Germinal center (tissue), 1 donor: ENCODE measurements at places on chromosomes 12 and 14.

DNA sequence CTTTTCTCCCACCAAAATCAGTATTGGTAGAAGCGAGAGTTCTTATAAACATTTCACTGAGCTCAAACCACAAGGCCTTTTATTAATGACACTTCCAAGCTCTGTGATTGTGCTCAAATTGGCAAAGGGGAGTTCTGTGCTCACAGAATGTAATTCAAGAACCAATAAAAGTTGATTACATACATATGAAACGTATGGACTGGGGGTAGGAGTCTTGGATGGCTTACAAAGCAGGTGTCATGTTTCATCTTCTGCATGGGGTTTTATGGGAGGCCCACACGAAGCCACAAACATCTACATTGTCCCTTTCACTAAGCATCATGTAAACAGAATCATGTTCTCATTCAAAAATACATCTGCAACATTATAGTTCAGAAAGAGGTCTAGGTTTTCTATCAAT is 828.3 kb downstream of the VRK1 start:
- DNase-seq: no peak

GRCh38 chr14:55339770-55340169 is 68.5 kb downstream of the FBXO34 start:
- DNase-seq: no peak

DNA sequence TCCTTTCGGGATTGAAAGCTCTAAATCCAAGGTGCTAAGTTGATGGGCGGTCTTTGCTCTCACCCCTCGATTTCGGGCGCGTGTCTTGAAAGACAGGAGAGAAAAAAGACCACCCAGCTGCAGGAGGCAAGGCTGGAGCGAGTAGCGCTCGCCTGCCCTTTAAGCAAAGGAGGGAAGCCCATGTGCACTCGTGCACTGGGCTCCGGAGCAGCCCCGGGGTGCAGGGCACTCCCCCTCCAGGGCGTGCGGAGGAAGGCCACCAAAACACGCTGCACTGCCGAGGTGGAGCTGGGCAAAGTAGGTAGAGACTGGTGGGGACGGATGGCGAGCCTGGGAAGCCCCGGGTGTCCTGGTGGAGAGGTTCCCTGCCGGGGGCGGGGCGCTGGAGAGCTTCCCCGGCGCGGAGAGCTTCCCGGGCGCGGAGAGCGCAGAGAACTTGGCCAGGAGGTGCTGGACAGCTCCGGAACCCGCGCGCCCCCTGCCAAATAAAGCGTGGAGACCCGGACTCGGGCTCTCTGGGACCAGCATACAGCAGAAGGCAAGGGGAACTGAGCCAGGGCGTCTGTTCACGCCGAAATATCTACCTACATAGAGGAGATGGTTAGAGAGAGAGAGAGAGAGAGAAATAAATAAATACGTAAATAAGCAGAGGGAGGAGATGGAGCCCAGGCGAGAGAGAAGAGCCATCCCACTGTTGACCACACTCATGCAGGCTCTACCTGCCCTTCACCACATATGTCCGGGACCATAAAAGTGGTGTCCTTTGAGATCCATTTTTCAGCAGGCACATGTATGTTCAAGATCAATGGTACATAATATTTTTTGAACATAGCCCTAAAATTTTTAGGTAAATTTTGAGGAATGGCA is 662 bp upstream of the NELL2 start:
- peak; percentile 70 for DNase-seq

- no peak for DNase-seq
Observed at GRCh38 chr12:124621296-124621660, 53.9 kb upstream of the NCOR2 start.

DNA sequence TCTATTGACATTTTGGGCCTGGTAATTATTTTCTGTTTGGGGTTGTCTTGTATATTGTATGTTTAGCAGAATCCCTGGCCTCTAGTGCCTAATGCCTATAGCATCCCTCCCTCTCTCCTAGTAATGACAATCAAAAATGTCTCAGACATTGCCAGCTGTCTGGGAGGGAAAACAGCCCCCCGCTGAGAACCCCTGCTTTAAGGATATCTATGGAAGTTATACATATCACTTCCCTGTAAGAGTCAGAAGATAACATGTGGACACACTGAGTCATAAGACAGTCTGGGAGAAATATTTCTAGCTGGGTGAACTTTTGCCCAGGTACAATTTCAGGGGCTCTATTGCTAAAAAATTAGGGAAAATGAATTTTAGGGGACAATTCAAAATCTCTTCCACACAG is 255.0 kb downstream of the PAWR start:
- no peak for DNase-seq

DNA sequence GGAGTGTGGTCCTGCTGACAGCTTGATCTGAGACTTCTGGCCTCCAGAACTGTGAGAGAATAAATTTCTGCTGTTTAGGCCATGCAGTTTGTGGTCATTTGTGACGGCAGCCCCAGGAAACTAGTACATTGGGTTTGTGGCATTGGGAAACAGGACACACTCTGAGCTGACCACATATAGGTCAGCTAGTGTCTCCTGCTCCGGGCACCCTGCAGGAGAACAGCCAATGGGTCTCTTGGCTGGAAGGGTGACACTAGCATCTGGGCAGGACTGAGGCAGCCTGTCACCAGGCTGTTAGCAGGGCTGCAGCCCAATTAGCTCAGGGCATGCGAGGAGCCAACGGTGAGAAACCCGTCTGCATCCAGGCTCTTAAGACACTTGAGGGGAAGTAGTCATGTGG is 83.2 kb downstream of the PITPNM2 start:
- no peak for DNase-seq

DNA sequence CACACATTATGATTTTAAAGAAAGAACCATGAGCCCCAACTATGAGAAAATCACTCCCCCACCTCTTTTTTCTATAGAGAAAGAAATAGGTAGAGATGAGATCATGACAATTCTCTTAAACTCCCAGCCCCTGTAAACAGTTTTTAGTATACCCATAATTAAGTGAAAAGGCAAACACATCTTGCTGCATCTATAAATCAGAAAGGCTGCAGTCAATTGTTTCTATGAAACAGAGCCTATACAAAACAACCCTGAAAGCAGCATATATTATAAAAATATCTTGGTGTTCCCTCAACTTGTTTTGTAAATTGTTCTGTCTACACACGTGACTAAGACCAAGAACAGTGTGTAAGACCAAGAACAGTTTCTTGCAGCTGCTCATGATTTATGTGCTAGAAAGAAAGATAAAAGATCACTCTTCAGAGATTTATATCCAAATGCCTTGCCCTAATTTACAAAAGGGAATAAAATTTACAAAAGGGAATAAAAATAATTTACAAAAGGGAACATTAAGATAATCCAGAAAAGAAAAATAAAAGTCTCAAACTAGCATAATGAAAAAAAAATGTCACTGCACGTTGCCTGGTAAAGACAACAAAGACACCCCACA is 4.8 kb downstream of the KITLG start:
- no peak for DNase-seq

DNA sequence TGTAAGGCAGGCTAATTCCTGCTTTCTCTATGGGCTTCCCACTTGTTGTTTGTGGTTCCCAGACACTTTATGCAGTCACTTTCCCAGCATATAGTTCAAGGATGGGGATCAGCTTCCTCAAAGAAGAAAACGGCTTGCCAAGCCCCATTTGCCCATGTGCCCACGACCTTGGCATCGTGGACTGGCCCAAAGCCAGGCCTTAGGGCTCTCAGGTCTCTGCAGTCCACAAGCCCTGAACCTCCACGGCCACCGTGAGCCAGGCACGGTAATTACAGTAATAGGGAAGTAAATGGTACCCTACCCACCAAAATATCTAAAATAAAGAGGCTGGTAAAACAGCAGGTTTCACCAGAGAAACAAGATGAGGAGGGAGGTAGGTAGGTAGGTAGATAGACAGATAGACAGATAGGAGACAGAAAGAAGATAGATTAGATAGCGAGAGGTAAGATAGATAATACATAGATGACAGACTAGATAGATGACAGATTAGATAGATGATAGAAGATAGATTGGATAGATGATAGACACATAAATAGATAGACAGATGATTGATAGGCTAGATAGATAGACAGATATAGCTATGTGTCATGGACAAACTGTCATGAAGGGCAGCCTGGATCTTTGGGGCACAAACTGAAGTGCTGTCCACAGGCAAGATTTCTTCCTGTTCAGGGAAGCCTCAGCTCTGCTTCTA is 163.1 kb downstream of the SLC15A4 start:
- DNase-seq: no peak

DNA sequence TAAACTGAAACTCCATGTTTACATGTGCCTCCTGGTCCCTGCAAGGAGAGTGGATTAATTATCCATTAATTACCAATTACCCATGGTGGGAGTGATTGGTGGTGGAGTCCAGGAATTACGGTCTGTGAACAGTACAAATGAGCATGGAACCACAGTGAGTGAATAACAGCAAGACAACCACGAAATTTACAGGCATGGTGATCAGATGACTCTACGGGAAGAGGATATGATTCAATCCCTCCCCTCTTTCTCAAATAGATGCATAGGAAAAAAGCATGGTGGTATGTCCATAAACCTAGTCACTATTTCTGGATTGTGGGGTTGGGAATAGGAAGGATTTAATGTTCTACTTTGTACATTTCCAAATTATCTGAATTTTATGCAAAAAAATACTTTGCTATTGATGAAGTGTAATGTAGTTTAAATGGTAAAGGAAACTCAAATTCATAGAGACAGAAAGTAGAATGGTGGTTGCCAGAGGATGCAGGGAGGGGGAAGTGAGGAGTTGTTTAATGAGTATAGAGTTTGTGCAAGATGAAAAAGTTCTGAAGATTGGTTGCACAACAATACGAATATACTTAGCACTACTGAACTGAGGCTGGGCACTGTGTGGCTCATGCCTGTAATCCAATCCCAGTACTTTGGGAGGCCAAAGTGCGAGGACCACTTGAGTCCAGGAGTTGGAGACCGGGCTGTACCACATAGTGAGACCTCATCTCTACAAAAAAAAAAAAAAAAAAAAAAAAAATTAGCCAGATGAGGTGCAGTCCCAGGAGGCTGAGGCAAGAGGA is 41.2 kb upstream of the C12orf75 start:
- DNase-seq: no peak

GRCh38 chr14:69154779-69155178 is 1.9 kb upstream of the DCAF5 start:
- DNase-seq: peak; percentile 4

DNA sequence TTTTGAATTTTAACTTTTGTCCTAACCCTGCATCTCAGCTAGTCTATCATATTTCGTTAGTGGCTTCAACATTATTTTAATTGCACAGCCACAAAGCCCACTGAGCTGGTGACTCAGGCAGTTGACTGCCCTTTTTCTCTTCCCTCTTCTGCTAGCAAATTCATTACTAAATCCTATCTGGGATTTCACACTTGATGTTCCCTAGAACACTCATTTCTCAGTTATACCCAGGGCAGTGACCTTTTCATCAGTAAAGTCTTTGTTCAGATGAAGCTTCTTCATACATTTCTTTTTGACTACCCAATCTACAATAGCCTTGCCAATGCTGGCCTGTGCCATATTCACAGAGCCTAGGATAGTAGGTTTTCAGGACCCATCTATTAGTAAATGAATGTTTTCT is 107.0 kb downstream of the ATXN7L3B start:
- DNase-seq: no peak

DNA sequence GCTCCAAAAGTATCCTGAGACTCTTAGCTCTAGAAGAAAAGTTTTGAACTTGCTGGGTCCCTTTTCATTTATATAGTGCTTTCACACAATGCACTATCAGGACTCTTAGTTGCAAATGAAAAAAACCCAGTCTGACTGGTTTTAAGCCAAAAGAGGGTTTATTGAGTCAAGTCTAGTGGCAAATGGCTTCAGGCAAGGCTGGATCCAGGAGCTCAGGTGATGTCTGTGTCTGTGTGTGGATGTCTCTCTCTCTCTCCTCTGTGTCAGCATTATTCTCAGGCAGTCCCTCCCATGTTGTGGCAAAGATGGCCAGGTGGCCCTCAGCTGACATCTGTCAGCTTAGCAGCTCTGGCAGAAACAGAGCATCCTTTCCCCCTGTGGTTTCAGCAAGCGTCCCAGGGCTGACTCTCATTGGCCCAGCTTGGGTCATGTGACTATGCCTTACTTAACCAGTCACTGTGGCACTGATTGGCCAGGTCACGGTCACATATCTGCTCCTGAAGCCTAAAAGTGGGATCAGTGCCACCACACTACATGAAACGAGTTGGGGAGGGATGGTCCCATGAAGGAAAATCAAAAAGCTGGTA is 6.2 kb downstream of the TMEM120B start:
- DNase-seq: no peak

GRCh38 chr12:93379981-93380361 is 2.2 kb downstream of the NUDT4 start:
- no peak for DNase-seq

GRCh38 chr12:50980545-50980944 is 28.2 kb downstream of the HIGD1C start:
- DNase-seq: no peak

- DNase-seq: no peak
Observed at GRCh38 chr14:82776958-82777357, 1243.3 kb upstream of the SEL1L start.

DNA sequence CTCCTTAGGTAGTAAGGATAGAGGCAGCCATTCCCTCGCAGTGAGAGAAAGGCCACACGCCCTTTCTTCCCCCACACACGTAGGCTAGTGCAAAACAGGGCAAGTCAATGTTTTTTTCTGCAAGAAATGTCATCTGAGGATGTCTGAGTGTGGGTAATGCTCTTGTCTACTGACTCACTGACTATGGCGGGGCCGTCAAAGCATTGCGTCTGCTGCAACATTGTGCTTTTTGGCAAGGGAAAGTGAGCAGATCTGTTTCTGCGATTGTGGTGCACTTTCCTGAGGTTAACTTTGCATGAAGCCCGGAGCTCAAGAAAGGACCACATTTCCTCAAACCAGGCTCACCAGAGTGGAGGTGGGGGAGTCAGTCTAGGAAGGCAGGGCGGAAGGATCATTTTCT is 181.6 kb upstream of the GZMB start:
- no peak for DNase-seq

GRCh38 chr12:95538656-95539055 is 12.6 kb downstream of the USP44 start:
- no peak for DNase-seq
